Inflammatory macrophage treated with lipopolysaccharide for 4 hours (primary cell): ENCODE measurements at places on chromosomes 11 and 22.

DNA sequence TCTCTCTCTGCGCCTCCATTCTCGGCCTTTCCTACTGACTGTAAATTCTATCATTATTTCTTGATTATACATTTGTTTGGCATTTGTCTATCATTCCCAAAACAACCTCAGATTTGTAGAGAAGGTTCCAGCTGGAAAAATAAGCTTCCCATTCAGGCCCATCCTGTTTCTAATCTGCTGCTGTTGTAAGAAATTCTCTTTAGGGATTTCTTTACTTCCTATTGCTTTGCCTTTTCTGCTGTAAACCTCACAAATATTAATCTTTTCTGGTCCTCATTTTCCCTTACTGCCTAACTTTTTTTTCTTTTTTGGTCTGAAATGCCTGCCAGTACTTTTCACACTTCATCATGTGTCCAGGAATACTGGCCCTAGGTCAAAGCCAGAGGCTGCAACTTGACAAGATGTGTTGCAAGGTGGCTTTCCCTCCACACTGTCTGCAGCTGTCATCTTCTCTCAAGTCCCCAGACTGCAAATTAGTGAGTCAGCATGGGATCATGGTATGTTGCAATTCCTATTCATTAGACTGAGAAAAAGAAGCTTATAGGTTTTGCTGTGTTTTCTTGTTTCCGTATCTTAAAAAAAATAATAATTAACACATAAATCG, 858.7 kb upstream of the CHORDC1 start:
- DNase-seq, result no peak

DNA sequence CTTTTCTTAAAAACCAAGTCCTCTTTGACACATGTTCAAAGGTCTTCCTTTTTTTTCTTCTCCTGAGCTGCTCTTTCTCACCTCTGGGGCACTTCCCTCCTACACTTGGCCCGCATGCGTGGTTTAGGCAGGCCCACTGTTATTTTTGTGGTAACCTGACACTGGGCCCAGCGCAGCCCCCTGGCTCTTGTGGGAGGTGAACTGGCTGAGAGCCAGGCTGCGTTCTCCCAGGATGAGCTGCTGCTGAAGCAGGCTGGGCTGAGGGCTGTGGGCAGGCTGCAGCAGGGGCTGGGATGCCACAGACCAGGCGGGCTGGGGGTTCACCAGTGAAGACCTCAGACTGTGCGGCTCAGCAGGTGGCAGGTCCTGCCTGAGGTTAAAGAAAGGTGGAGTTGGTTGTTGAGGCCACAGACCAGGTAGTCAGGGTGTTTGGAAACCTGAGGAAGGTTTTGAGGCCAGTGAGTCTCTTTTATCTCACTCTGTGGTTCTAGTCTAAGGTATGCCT, 72.4 kb downstream of the TEAD1 start:
- no peak for DNase-seq

GRCh38 chr11:115302946-115303703, 201.1 kb downstream of the CADM1 start:
- no peak for DNase-seq

DNA sequence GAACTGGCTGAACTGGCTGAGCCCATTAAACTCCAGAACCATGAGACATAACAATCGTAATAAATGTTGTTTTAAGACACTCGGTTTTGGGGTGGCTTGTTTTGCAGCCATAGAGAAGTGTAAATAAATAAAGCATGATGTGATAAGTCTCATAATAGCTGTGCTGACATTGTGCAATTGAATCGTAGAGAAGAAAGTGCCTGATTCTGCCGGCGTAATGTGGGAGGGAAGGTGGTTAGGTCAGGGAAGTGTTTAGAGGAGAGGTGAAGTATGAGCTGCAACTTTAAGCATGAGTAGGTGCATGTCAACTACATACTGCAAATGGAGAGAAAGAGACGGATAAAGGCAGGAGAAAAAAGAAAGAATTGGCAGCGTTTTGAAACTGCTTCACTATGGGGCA, 217.1 kb downstream of the BLID start:
- no peak for DNase-seq

DNA sequence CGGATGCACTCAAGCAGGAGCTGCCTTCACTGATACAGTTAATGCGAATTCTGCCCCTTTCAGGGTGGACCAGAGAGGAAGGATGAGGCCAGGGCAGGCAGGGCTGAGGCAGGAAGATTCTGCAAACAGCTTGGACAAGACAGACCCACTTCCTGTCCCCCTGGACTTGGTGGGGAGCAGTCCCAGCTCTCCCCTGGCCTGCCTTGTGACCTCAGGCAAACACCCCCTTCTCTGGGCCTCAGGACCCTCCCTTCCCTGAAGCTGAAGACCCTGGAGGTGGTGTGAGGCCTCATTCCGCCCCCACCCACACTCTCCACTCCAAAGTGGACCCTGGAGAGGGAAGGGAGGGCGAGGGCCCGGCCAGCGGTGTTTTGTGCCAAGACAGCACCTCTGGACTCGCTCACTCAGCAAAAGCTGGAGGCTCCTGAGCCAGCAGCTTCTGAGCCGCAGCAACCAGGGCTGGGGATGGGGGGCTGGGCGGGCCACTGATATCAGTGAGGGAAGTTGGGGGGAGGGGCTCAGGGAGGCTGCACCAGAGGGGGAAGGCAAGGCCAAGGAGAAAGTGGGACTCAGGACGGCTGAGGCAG, 8.5 kb downstream of the RAB3IL1 start:
- no peak for DNase-seq

DNA sequence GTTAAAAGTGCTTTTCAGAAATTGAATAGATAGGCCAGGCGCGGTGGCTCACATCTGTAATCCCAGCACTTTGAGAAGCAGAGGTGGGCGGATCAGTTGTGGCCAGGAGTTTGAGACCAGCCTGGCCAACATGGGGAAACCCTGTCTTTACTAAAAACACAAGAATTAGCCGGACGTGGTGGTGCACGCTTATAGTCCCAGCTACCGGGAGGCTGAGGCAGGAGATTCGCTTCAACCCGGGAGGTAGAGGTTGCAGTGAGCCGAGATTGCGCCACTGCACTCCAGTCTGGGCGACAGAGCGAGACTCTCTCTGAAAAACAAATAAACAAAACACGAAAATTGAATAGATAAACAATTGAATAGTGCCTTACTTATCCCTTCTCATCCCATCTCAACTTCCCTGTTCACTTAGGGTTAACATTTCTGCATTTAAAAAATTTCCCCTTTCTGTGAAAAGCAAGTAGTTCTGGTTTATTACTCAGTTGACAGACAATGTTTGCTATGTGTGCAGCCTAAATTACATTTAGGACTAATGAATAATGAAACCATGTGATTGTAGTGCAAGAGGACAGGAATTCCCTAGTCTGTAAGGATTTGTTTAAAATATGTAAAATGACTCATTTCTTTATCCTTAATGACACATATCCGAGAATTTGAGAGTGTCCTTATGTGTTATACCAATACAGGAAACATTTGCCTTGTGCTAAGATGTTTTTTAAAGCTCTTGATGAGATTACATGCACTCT, 6.0 kb downstream of the RNF169 start:
- DNase-seq, result peak; percentile 95

DNA sequence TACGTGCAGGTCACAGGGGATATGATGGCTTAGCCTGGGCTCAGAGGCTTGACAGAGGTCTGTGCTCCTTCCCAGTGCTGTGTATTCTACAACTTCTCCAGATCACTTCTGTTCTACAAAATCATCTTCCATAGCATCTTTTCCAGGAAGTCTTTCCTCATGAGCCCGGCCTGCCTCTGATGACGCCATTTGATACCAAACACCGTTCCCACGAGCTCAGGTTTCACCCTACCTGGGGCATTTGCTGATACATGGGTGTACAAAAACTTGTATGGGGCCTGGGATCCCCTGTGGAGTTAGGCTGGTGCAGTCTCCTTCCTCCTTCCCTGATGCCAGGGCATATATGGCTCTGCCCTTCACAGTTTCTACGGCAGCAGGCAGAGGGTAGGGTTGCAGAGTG, 78.7 kb downstream of the NECTIN1 start:
- DNase-seq, result no peak

DNA sequence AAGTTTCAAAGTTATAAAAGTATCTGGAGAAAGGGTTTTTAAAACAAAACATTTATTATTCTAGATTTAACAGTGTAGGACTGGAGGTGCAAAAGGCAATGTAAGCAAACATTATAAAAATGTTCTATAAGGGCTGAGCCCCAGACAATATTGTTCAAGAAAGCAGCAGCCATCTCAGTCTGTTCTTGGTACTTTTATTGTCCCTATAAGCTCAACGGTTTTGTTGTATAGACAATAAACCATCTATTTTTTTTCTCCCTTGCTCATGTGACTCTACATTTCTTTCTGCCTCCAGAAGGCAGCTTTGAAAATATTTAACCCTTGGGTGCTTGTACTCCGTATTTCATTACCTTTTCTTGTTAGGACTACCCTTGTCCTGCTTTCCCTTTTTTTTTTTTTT, 25.2 kb upstream of the NXPE2 start:
- no peak for DNase-seq

DNA sequence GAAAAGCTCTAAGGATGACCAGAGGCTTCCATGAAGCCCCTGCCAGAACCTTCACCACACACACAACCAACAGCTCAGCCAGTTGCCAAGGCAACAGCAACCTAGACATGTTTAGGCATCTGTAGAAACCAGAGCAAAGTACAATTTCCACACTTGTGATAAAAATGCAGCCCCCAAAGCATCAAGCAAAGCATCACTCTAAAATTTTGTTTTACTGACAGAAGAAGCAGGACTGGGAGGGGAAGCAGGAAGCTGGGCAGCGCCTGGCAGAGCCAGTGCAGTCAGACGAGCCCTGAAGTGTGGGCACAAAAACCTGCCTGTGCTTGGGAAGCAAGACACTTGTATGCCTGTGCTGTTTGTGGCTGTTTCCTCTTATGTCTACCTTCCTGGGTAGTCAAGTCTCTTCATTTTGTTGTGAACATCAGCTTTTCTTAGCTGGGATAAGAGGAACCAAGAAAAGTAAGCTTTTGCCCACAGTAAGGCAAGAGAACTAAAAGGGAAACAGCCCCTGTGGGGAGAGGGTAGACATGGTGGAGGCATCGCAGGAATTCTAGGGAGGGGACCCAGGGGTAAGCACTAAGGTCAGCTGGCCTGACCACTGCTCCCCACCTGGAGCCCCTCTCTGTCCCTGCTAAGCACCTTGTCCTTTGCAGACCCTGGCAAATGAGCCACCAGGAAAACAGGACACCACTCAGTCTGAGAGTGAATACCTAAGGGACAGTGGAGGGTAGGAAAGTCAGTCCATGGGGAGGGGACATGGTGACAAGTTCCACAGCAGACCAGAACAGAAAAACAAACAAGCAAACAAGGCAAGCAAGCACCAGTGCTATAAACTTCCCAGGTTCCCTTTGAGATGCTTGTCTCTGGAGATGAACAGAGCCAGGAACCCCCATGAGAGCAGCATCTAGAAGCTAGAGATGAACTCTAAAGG, 13.4 kb downstream of the PACSIN2 start:
- DNase-seq, result peak; percentile 56

- DNase-seq, result no peak
Measured at GRCh38 chr11:131568318-131568717, 197.9 kb downstream of the NTM start.

- DNase-seq, result peak; percentile 92
Measured at GRCh38 chr11:108121274-108122155, at the start of gene ACAT1. ACAT1 (plus strand) TSS chr11:108121567; CDS start chr11:108121607, 40 bp downstream.

DNA sequence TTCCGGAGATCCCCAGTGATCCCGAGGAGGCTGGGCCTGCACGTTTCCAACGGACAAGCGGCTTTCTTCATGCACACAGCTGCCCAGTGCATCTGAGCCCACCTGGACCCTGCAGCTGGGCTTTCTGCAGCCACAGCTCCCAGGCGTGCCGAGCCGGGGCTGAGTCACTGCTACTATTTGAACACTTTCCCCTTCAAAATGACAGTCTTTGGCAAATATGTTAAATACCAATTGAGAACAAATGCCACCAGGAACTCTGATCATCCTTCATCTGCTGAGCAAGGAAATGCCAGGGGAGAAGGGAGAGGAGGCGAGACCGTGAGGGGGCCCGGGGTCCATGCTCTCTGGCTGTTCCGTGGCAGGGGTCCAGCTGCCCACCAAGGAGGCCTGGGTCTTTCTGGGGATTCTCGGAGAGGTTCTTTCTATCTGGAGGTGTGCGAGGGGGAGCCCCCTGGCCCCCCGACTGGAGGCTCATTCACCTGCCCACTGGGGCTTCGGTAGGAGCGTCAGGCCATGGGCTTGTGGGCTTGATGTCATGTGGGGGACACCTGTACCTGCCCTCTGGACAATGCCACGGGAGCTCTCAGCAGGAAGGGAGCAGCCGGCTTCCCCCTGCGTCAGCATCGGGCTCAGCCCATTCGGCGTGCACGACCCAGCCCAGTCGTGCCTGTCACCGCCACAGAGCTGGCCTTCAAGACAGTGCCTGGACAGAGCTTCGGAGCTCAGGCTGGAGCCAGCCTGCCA, 159.6 kb downstream of the CTTN start:
- no peak for DNase-seq

DNA sequence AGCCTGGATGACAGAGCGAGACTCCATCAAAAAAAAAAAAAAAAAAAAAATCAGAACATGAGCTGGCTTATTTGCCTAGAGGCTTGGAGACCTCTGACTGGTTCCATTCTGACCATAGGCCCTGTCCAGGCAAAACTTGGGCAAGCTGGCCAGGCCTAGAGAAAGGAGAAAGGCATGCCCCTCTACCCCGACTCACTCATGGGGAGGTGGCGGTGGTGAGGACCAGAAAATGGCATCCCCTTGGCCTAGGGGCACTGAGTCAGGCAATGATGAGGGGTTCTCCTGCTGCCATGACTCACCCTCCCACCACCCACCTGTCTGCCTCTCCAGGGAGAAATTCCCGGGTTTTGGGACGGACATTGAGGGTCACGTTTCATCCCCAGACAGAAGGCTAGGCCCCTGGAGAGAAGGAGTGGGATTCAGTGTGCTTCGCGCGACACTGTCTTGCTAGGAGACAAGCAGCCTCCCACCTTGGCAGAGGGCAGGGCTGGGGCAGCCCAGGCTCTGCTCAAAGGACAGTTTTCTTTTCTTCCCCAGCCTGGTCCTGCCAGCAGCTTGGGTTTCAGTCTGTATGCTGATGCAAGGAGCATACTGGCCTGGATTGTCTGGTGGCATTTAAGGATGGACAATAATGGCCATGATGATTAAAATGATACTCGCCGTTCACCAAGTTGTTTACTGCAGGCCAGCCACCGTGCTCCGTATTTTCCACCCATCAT, 17.2 kb downstream of the TOB2 start:
- no peak for DNase-seq

DNA sequence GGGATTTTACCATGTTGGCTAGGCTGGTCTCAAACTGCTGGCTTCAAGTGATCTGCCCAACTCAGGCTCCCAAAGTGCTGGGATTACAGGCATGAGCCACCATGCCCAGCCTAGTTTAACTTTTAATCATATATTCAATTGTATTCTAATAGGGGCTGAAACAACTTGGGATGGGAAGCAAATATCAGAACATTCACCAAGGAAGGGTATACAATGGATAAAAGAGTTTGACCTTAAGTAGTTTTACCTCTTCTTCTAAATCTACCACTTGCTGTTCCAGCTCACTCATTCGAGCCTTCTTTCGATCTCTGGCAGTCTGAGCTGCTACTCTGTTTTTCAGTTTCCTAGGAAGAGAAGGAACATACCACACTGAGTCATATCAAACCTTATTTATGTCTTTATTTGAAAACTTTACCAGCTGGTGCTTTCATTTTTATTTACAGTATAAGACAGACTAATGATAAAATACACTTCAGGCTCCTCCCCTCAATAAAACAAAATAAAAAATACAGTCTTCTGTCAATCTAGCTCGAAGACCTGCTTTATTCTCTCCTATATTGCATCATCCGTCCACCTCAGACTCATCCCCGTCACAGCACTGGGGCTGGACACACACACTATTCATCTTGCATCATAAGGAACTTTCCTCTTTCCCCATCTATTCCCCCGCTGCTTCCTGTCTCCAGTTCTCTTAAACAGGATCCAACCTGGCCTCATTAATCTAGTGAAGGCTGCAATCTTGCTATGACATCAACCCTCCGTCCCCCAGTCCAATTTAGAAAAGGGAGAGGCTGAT, 1.4 kb downstream of the XBP1 start:
- peak; percentile 99 for DNase-seq
